Hematopoietic multipotent progenitor cell treated with erythropoietin and hydrocortisone succinate and interleukin-3 and kit ligand, for 8 days (in vitro differentiated cells): ENCODE measurements at places on chromosomes 3 and 15.

GRCh38 chr15:58139276-58139988, 1.3 kb downstream of the AQP9 start:
- DNase-seq = no peak

- DNase-seq = peak; percentile 60
Measured at GRCh38 chr3:171646357-171647133, 163.7 kb downstream of the PLD1 start.

DNA sequence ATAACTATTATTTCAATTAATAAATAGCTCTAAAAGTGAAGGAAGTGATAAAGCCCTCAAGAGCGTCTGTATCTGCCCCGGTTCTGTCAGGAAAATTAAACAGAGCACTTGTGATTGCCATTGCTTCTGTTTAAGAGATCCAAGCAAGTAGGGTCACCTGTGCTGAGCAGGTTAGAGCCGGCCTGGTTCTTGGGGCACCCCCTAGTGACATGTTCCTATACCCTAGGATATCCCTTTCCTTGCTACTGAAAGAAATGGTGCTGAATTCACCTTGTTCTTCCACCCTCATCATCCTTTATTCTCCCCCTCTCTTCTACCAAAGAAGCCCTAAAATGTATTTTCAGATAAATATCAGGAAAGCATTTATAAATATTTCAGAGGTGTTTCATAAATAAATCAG, 323.5 kb downstream of the RORA start:
- no peak for DNase-seq

GRCh38 chr3:139540651-139541531, 1.3 kb upstream of the RBP1 start:
- no peak for DNase-seq

DNA sequence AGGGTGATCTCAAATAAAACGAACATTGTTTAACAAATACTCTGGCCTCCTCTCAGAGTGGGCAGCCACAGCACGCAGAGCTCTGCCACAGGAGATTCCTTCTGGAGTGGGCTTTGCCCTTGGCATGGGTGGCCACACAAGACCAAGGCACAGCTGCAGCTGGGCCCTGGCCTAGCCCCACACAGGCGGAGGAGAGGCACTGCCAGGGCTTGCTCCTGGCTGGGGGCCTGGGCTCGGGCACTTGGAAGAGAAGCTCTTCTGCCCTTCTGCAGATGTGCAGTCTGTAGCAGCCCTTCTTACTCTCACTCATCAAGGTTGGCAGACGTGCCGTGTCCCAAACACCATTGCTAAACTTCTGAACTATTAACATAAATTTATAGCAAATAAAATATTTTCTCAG, 67.2 kb downstream of the CRTC3 start:
- no peak for DNase-seq

- DNase-seq = no peak
Measured at GRCh38 chr3:102006812-102007485, 157.6 kb downstream of the NFKBIZ start.

GRCh38 chr3:123365450-123366143, 83.3 kb downstream of the ADCY5 start:
- DNase-seq = peak; percentile 21

DNA sequence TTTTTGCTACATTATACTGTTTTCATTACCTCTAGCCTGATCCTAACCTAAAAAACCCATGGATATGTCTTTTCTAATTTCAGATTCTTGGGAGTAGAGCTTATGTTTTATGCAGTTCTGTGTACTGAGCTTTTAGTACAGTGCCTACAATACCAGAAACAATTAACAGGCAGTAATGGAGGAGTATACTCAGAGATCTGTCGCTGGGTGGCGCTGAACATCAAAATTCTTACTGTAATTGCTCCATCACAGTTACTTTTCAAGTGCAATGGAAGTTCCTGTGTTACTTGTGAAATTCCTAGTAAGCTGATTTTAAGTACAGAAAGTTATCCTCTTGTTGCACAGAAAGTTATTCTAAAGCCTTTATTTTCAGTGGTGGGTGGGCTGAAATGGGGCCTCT, 66.9 kb downstream of the RNF13 start:
- peak; percentile 60 for DNase-seq

- no peak for DNase-seq
Measured at GRCh38 chr15:39495871-39496840, 84.7 kb upstream of the THBS1 start.

GRCh38 chr3:152672320-152672649, 162.6 kb upstream of the P2RY1 start:
- DNase-seq = no peak

DNA sequence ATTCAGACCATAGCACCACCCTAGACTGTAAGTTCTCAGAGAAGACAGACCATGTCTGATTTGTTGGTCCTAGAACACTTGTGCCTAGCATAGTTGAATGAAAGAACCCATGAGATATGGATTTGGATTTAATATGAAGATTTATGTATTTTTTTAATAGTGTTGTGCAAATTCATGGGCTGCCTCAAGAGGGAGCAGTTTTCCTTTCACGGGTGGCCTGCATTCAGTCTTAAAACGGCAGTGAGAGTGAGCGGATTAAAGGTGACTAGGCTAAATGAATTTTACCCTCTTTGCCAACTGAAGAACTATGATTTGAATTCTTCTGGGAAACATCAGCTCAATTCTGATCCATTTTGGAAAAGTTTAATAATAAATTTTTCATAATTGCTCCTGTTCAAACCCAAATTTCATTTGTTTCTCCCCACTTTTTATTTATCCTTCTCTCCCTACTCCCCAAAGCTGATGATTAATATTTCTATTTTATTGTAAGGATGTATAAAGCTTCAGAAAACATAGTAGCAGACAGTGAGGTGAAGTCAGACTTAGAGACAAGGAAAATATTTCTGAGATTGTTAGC, 67.3 kb downstream of the MORC1 start:
- DNase-seq = peak; percentile 59

GRCh38 chr3:46370839-46371518, at the start of gene CCR5:
Gene CCR5, plus strand, starts transcription at chr3:46370946. Its CDS starts 1,957 bp downstream, at chr3:46372903.
- no peak for DNase-seq

- no peak for DNase-seq
Measured at GRCh38 chr3:150317469-150317868, 90.6 kb upstream of the TSC22D2 start.

DNA sequence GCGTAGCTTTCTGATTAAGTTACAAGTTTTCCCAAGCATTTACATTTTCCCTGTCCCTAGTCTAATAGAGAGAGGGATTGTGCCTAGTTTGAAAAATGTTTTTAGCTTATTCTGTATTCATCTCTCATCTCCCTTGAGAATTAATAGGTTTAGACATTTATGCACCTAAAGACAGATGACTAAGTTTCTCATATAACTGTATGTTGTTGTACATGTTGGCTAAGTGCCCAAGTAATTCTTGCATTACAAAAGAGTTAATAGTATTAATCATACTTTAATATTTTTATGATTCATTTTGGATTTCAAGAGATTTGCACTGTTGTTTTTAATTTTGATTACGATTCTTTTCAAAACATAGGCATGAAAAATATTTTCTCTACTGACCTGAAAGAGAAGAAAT, 109.0 kb upstream of the TBL1XR1 start:
- DNase-seq = no peak

DNA sequence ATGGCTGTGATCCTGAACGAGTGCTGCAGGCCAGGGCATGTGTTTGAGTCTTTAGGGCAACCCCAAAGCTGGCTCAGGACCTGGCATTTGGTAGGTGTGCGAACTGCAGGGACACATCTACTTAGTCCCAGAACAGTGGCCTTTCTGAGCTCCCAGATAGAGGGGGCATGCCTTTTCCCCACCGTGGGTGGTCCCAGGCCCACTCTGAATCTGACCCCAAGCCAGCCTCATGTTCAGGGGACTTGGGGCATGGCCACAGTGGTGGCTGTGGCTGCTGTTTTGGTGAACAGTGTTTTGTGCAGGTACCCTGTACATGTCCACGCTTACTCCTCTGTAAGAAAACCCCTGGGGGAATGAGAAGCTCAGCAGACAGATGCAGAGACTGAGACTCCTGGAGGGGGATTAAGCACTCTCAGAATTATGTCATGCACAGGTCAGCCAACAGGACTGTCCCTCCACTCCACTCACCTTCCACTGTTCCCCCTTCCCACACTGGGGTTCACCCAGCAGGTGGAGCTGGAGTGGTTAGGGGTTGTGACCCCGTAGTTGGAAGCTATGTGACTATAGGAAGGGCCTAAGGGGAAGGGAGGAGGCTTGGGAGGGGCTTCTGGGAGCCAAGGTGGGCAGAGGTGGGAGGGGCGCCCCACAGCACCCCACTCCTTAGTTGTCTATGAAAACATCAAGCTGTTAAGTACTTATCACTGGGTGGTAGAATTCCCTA, 16.4 kb downstream of the ESYT3 start:
- no peak for DNase-seq

DNA sequence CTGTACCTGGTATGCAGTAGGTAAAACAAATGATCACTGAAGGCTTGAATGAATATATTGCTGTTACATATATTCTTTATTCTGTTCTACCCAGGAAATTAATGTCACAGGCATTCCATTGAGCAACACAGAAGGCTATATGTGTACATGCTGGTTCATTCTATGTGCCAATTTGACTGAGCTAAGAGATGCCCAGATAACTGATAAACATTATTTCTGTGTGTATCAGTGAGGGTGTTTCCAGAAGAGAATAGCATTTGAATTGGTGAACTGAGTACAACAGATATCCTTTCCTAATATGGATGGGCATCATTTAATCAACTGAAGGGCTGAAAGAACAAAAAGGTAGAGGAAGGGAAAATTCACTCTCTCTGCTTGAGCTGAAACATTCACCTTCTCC, 886.8 kb downstream of the FHIT start:
- no peak for DNase-seq

GRCh38 chr3:4995500-4996053, 16.3 kb downstream of the BHLHE40 start:
- DNase-seq = no peak

GRCh38 chr3:183172051-183172639, 9.6 kb upstream of the LAMP3 start:
- DNase-seq = no peak

DNA sequence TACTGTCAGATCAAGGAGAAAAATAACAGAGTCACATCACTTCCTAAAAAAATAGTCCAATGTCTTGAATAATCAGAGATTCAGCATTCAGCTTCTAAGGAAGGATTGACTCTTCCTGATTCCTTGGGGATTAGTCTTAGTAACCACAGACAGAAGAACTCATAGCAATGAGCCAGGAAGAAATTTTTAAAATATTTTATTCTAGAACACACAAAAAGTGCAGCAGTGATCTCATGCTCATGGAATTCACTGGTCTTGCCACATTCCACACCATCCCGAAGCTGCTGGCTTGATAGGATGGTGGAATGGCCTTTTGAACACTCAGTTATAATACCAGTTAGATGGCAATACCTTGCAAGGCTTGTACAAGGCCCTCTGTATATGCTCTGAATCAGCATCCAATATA, 43.0 kb upstream of the ABI3BP start:
- DNase-seq = no peak
